Hematopoietic multipotent progenitor cell treated with erythropoietin and hydrocortisone succinate and interleukin-3 and kit ligand, for 17 days (in vitro differentiated cells): ENCODE measurements at places on chromosomes 1 and 21.
A peak's percentile ranks its signal among the peaks of the same experiment; 100 is the strongest.

GRCh38 chr1:35475856-35476674 is 81.1 kb downstream of the KIAA0319L start:
- no peak for DNase-seq

DNA sequence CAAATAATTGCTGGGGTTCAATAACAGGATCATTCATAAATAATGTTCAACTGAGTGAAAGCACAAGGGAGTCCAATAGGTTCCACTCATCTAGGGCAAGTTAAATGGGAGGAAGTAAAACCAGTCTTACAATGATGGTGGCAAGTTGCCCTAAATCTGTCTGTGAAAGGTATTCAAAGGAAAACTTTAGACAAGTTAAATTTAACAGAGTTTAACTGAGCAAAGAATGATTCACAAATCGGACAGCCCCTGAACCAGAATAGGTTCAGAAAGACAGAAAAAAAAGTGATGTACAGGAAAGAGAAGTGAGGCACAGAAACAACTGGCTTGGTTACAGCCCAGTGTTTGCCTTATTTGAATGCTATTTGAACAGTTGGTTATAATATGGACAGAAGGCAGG is 183.5 kb upstream of the ADGRL4 start:
- DNase-seq, result no peak

DNA sequence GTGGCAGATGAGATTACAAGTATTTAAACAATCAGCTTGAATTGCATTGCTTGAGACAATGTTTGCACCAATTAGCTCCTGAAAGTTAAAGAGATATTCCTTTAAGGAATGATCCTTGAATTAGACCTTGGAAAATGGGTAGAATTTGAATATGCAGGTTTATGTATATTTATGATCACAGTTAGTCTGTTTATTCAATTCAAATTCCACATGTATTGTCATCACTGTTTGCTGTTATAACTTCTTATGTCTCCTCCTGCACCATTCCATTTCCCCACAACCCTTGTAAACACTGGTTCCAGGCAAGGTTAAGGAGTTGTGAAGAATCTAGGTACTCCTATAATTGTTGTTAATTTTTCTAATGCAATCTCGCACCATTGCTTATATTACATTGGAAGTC is 518.2 kb upstream of the PBX1 start:
- DNase-seq, result no peak

DNA sequence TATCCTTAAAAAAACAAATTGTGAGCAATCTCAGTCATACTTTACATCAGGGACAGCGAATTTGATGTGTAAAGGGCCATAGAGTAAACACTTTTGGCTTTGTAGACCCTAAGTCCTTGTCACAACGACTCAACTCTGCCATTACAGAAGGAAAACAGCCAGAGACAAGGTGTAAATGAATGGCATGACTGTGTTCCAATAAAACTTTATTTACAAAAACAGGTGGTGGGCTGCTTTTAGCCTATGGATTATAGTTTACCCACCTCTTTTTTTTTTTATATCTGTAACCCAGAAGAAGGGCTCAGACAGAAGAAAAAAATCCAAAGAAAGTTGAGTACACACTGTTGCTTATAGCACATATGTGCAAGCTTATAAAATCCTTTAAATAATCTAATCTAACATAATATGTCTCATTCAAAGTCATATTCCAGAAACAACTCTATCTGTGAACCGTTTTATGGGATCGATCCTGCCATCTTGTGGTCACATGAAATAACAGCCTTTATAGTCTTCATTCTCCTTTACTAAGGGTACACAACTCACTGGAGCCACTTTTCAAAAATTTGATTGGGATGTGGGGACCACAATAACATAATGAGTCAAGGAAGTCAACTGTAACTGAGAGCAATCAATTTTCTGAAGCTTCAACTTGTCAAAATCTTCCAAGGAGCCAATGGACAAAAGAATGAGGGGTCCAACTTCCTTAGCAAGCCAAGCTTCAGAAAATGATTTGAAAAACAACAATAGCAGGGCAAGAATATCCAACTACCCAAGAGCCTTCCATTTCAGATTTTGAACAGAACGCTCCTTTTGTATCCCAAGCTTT is 142.2 kb upstream of the KRTAP19-8 start:
- no peak for DNase-seq

DNA sequence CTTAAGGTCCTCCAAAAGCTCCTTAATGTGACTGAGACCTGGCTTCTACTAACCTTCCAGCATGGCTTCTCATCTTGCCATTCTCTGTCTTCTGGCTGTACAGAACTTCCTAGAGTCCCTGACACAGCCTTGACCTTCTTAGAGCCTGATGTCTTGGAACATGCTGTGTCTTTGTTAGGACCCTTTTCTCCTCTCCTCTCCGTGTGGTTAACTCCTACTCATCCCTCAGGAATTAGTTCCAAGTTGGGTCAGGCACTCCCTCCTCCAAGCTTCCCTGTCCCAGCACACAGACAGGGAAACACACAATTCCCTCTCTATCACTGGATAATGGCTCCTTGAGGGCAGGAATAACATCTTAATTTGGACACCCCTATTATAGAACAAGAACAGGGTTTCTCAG is 275.4 kb upstream of the USP24 start:
- no peak for DNase-seq

DNA sequence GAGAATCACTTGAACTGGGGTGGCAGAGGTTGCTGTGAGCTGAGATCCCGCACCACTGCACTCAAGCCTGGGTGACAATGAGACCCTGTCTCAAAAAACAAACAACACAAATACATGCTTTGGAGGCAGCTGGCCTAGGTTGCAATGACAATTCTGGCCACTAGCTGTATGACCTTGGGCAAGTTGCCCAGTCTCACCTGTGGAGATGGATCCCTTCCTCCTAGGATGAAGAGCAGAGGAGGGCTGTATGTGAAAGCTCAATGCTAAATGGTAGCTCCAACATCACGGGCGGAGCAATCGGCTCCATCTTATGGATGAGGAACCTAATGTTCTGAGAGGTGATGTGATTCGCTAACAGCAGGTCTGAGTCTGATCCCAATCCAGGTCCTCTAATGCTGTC is 20.6 kb downstream of the ADORA1 start:
- no peak for DNase-seq

DNA sequence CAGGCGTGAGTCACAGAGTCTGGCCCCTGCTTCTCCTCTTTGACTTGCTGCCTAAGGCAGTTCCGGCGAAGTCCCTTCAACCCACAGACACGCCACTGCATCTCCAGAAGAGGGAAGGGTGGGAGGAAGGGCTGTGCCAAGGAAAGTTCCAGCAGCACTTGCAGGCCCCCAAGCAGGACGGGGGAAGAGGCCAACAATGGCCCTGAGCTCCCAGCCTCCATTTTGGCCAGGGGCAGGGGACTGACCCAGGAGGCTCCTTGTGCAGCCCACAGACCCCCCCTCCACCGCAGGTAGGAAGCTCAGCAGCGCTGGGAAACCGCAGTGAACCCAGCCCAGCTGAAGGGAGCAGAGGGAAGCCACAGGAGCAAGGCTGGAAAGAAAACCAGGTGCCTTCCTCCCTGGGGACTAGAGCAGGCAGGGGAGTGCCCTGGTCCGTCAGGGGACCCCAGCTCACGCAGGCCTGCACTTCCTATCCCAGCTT is 35.4 kb downstream of the ACOT7 start:
- DNase-seq, result no peak

- no peak for DNase-seq
These were observed 60.1 kb downstream of the PRDM16 start for GRCh38 chr1:3129133-3129490.

DNA sequence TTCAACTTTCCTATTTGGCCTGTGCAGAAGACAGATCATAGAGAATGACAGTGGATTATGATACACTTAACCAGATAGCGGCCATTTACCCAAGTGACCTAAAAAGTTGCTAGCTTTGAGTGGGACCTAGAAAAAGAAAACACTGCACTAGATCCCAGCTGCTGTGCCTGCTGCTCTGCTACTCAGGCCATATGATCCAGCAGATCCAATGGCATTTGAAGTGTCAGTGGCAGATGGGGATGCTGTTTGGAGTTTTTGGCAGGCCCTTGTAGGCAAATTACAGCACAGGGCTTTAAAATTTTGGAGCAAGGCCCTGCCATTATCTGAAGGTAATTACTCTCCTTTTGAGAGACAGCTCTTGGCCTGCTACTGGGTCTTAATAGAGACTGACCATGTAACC is 74.0 kb upstream of the KCNE2 start:
- no peak for DNase-seq

DNA sequence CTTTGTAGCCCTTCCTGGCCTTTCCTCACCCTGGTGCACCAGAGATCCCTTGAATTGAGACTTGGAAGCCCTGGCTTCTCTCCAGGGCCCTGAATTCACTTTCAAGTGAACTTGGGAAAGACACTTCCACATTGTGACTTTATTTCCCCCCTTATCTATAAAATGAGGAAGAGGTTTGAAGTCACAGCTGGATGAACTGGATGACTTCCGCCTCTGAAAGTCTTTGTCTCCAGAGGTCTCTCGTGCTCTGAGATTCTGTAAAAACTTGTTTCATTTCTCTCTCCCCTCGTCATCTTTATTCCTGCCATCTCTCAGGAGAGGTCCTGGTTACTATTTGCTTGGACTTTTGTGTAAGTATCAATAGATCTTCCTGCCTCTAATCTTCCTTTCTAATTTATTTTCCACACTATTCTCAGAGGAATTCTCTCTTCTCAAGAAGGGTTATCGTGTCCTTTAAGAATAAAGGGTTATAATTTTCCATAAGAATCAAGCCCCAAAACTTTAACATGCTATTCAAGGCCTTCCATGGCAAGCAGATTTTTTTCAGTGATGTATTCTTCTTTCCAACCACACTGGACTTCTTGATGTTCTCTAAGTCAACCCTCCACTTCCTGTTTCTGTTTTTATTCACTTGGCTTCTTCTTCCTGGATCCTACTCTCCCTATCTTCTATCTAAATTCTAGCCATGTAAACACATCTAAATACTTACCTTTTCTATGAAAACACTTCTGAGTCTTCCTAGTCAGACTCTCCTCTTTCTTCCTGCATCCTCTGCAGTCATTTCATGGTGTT is 6.5 kb upstream of the RPTN start:
- no peak for DNase-seq

GRCh38 chr1:203792486-203792885 is 2.9 kb upstream of the ZBED6 start:
- no peak for DNase-seq

GRCh38 chr1:81706650-81707435 is 93.9 kb upstream of the ADGRL2 start:
- DNase-seq, result no peak

DNA sequence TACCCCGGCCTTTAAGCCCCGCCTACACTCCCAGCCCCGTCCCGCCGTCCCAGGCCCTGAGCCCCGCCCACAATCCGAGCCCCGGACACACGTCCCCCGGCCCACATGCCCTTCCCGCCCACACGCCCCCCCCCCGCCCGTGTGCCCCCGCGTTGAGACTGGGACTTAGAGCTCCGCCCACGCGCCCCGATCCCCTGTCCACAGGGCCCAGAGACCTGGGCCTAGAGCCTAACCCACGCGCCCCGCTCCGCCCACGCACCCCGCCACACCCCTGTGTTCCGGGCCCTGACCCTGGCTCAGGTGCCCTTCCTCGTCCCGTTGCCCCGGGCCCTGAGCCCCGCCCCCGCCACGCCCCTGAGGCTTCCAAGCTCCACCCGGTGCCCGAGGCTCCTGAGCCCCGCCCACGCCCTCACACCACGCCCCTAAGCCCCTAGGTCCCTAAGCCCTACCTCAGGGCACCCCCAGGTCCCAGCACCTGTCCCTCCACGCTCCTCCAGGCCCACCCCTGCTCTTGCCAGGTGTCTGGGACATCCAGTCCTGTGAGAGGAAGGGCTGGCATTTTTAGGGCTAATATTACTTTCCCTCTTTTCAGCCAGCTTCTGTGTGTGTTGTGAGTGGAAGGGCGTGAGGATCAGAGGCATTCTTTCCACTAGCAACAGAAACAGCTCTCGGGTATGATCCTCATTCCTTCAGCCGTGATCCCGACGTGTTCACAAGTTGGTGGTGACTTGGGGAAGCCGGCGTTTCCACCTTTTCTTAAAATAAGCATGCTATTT is 552 bp upstream of the GPR157 start:
- peak; percentile 72 for DNase-seq

DNA sequence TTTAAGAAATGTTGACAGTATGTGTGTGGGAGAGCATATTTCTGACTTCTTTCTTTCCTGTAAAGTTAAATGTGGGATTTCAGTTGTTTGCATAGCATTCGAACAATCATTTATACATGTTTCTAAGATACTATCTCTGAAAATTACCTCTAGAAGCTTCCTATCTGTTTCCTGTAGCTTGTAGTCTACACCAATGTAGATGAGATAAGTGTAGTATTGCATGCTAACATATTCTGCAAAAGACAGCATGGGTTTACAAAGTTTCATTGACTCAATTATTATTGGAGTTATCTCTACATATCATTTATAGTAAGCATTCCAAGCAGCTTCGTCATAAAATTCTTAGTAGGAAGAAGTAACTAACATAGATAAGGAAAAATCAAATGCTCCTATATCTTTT is 98.9 kb upstream of the DPYD start:
- DNase-seq, result no peak

- no peak for DNase-seq
These were observed 65.4 kb upstream of the TLR5 start for GRCh38 chr1:223208164-223209076.

GRCh38 chr1:43058545-43059360 is 100.1 kb upstream of the SLC2A1 start:
- DNase-seq, result no peak

- DNase-seq, result no peak
These were observed 8.4 kb downstream of the RGS2 start for GRCh38 chr1:192817246-192817645.

GRCh38 chr21:45280969-45281368 is 6.7 kb downstream of the POFUT2 start:
- DNase-seq, result no peak

- no peak for DNase-seq
These were observed 77.2 kb upstream of the USH2A start for GRCh38 chr1:216500273-216500967.

- DNase-seq, result peak; percentile 42
These were observed 529 bp downstream of the EGLN1 start for GRCh38 chr1:231421546-231421970.

- no peak for DNase-seq
These were observed 460.6 kb downstream of the DSCAM start for GRCh38 chr21:40386294-40386911.

DNA sequence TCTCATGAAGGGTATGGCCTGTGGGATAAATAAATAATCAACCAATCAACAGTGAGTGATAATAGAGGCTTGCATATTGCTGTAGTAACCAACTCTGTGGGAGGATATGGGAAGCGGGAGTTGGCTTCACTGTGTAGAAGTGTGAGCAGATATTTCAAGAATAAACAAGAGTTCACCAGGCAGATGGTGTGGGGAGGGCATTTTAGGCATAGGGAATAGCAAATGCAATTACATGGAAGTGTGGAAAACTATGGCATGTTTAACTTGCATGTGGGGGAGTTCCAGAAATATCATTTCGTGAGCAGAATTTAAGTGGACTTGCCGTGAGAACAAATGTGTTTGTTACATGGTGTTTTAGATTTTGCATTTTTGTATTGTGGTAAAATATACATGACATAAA is 95.2 kb downstream of the SPATA46 start:
- DNase-seq, result no peak

GRCh38 chr1:94554580-94554979 is 13.0 kb upstream of the F3 start:
- DNase-seq, result no peak
